ENCODE measurements at places on chromosomes 11 and 22.

DNA sequence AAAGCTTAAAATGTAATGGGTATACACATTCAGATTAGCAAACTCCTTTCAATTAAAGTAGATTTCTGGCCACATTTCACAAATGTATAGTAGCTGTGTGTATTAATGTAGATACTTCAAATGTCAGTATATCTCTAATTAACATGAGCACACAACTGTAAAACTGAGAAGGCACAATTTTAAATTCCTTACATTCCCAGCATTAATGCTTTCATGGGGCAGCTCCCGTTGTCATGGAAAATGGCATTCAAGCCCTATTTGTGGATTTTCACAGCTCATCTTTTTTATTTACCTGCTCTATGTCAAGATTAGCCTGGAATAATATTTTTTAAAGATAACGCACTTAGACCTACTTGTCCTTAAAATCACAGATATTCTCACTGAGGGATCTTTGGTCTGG is 113.6 kb upstream of the SOX6 start:
- DNase-seq = no peak

- no peak for DNase-seq
Measured at GRCh38 chr11:65454311-65454695, 31.7 kb downstream of the NEAT1 start.

DNA sequence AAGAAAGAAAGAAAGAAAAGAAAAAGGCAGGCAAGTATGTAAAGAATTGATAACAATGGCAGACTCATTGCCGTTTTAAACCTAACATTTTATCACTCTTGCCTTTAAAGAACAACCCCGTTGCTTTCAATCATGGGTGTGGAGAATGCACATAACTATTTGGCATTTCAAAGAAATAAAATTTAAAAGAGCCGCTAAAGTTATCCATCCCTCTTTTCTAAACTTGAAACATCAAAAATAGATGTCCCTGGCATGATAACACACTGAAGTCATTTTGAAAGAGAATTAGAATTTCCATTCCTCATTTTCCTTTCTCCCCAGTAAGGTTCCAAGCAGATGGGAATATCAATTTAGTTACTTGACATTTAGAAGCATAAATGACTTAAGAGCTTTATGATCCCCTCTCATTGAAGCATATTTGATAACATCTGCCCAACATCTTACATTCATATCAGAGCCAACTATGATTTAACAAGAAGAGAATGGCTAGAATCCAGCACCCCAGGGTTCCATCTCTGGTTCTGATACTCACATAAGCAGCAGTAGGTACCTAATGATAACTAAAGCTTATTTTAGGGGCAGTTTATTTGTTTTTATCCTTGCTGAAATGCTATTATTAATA is 529.6 kb upstream of the LRRC4C start:
- no peak for DNase-seq

DNA sequence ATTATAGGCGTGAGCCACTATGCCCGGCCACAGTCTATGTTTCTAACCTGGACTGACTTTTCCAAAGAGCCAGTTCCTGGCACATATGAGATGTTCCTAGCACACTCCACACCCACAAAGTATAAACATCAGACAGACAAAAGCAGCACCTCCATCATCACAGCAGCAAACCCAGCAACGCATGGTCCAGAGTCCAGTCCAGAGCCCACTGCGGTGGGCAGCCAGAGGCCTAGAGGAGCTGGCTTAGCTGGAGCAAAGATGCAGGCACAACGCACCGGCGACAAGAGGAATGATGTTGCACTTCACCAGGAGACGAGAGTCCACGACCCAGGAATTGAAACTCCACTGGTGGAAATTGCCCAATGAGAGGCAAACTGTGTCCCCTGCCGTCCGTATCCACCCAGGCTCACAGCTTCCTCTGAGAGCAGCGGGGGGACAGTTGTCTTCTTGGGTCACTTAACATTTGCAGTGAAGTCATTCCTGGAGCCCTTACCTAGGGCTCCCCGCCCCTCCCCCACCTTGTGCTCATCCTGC is 36.6 kb downstream of the RPS6KA4 start:
- no peak for DNase-seq

DNA sequence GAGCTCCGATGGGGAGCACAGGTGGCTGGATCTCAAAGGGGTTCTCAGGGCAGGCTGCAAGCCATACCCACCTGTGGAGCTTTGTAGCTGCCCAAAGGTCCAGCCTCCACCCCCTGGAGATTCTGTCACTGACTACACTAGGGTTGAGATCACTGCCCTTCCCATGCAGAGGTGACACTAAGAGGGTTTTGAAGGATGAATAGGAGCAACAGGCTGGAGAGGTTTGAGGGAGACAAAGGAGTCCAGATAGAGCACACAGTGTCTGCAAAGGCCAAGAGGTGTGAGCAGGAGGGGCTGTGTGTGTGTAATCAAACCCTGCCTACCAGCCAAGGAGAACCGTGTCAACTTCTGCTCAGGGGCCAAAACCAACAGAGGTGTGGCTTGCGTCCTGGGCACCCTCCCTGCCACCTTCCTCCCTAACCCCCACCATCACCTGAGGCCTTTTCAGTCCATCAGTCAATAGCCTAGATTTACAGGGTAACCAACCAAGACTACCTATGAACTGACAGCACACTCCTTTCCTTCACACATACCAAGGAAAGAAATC is 43.0 kb upstream of the WNT11 start:
- no peak for DNase-seq

DNA sequence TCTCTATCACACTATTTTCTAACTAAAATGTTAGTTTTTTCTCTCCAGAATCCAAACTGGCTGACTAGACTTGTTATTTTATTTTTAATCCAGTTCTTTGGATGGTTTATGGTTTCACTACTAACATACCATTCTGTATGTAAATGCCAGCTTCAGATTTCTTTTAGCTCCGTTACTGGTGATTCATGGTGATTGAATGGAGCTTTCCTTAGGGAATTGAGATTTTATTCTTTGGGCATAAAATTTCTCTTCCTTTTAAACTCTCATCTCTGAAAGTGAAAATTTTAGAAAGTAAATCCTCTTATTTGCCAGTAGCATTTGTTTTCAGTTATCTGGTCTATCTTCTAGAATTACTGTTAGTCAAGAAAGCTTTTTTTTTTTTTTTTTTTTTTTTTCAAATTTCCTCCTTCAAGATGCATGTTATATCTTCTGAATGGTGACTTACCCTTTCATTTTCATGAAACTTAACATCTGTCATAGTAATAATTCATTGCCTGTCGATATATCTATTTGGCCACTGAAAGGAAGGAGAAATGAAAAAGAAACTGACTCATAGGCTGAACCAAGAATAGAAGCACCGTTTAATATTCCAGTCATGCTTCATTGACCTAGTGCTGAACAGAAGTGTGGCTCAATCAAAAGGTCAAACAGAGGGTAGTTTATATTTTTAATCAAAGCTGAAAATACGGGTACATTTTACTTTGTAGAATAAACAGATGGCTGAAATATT is 6.4 kb downstream of the ENDOD1 start:
- DNase-seq = no peak

DNA sequence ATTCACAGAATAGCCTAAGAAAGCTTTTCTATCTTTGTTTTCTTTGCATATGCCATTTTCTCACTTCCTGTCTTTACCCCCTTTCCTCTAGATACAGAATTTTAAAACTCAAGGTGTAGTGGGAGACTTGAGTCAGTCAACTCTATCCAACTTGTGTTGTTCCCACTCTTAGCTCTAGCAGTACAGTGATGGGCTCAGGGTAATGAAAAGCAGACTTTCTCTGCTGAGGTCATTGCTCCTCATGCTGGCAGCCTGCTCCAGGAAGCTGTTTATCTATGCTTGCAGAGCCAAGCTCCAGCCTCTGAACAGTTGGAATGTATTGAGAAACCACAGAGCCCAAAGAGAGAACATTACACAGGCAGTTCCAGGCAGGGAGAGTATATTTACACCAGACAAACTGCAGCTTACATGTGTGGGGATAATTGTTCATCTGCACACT is 68.1 kb downstream of the CSTPP1 start:
- DNase-seq = no peak

- DNase-seq = no peak
Measured at GRCh38 chr11:1500466-1501420, 14.2 kb upstream of the MOB2 start.

- DNase-seq = no peak
Measured at GRCh38 chr11:95322539-95322938, 91.5 kb upstream of the SESN3 start.

GRCh38 chr11:63767565-63768236 is 874 bp downstream of the ZFTA start:
- no peak for DNase-seq

DNA sequence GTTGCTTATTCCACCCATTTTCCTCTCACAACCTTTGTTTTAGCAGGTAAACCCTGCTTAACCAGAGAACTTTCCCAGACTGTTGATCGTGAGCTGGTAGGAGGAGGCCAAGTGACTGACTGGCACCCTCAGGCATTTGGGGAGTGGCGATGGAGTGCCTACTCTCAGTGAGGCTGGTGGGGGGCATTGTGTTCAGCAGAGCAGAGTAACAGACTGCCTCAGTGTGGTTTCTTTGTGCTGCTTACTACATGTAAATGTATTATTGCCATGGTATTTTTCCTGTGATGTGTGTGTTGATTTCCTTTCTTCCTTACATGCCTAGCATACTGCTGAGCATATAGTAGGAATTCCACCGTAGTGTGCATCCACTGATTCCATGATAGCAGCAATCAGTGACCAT is 2.6 kb downstream of the MARK2 start:
- no peak for DNase-seq

DNA sequence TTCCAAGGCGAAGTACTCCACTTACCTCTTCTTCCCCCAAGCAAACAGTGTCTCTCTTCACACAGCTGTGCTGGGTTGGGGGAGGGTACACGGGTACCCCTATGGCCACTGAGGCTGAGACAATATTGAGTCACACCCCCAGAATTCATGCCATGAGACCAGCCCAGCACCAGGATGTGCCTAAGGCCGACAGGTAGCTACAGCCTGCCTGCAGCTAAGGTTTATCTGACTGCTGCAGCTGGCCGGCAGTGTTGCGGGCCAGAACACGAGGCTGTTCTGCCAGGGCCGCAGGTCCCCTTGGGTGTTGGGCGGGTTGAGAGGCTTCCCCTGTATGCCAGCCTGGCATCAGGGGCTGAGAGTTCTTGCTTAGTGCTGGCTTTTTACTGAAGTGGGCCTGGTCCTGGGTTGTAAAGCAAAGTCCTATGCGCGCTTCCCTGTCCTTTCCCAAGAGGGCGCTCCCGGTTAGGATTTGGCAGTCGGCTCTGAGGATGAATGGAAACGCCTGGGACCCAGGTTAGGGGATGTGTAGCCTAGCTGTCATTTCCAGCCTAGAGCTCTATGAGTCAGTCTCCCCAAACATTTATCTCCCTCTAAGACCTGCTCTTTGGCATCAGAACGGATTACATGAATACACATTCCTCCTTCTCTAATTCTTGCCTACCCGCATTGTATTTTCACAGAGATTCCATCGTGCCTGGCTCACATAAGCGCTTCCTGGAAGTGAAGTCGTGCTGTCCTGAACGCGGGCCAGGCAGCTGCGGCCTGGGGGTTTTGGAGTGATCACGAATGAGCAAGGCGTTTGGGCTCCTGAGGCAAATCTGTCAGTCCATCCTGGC is 7.1 kb downstream of the USP18 start:
- DNase-seq = no peak

- DNase-seq = no peak
Measured at GRCh38 chr22:42929838-42930155, 72.7 kb upstream of the ARFGAP3 start.

DNA sequence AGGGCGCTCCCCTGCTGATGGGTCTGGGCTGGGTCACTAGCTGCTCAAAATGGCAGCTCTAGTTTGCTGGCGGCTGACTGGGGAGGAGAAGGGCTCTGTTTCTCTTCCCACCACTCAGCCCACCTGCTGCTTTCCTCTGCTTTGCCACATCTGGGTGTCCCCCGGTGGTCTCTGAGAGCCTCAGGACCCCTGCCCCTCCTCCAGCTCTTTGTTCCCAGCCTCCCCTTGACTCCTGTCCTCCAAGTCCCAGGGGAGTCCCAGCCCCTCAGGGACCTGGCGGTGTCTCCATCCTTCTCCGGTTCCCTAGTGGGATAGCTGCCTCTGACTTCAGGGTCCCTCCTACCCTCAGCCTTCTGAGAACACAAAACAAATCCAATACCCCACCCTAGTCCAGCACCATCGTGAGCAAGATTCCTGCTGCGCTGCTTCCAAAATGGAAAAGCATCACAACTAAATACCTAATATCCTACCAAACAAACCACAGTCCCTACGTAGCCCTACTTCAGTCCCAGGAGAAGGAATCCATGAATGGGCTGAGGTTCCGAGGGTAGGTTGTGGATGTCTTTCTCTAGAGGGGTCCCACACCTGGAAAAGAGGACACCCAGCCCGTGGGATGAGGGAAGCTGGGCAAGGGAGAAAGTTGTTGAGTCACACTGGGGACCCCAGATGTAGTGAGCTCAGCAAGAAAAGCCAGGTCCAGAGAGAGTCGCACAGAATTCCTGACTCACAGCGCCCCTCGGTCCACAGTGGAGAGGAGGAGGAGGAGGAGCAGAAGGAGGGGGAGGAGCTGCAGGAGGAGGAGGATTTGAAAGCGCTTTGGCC is 45.0 kb upstream of the NNMT start:
- no peak for DNase-seq

DNA sequence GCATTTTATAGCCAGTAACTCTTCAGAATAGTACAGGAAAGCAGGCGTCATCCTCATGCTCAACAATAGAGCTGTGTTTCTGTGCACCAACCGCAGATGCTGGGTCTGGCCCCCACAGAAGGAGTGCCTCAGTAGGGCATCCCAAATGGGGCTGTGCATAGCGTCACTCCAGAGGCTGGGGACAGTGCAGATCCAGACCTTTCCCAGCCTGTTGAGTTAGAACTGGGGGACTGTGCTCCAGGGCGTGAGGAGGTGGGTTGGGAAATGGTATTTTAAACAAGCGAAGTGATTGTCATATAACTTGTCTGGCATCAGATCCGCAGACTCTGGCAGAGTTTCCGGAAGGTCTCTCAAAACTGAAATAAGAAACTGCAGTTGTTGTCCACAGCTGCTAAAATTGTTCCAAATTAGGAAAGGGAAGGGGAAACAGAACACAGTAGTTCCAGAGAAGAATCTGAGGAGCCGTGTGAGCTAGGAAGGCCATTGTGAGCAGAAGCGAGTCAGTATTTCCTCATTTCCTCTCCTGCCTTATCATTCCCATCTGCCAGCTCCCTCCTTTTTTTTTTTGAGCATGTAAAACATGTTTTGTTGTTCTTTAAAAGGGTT is 52.2 kb downstream of the JAM3 start:
- no peak for DNase-seq

DNA sequence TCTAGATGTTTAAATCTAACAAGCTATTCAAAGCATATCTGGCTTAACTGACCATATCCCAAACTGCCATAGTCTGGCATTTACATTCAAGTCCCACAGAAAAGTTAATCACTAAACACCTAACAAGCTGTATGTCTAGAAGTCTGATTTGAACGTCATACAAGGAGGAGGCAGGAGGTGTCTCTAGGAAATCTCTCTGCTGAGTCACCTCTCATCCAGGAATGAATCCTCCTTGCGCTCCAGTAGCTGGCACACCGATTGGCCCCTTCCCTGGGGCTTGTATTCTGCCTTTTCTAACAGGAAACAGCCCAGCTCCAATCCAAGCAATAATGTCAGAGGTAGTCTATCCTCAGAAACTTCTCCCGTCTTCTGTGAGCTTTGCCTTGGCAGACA is 31.8 kb downstream of the FEZ1 start:
- DNase-seq = no peak

GRCh38 chr11:130449996-130450769 is 1.7 kb downstream of the ADAMTS15 start:
- no peak for DNase-seq
